ENCODE measurements at places on chromosomes 12 and 14.
A peak's percentile ranks its signal among the peaks of the same experiment; 100 is the strongest.

DNA sequence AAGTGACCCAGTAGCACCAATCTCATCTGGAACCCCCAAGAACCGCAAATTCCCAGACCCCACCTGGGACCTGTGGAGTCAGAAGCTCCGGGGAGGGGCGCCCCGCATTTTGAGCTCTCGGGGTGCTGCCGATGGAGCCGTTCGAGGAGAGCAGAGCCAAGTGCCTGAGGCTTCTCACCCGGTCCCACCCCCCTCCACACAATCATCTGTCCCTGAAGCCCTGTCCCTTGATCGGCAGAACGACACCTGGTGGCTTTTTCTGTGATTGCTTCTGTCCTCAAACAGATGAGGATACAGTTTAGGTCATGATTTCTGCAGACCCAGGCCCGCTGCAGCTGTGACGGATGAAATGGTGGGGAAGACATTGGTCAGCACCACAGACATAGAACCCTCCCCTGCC lies 74.7 kb downstream of the NOC4L start:
- peak; percentile 60 for DNase-seq

GRCh38 chr14:69672356-69672755 lies 61.0 kb downstream of the SUSD6 start:
- no peak for DNase-seq

DNA sequence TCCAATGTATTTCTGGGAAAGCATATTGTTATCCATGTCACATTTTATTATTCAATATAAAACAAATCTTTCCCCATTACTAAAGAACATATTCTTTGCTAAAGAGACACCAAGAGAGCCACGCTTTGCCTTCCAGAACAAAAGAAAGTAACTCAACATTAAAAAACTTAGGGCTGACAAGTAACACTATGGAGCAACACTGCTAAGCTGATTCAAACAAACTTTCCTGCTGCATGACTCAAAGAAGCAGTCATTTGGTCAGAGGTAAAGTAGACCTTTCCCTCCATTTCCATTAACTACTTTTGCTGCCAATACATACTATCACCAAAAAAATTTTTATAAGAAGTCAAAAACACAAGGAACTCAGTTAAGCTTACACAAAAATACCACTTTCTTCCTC lies 83.0 kb downstream of the DENND5B start:
- no peak for DNase-seq

DNA sequence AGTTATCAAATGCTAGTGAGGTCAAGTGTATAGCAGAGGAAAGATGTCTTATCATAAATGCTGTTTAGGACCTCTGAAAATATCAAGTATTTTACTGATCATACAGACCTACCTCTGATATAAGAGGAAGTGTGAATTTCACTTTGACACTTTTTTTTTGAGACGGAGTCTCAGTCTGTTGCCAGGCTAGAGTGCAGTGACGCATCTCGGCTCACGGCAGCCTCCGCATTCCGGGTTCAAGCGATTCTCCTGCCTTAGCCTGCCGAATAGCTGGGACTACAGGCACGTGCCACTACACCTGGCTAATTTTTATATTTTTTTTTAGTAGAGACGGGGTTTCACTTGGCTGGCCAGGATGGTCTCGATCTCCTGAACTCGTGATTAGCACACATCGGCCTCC lies 55.1 kb upstream of the PIK3C2G start:
- no peak for DNase-seq

DNA sequence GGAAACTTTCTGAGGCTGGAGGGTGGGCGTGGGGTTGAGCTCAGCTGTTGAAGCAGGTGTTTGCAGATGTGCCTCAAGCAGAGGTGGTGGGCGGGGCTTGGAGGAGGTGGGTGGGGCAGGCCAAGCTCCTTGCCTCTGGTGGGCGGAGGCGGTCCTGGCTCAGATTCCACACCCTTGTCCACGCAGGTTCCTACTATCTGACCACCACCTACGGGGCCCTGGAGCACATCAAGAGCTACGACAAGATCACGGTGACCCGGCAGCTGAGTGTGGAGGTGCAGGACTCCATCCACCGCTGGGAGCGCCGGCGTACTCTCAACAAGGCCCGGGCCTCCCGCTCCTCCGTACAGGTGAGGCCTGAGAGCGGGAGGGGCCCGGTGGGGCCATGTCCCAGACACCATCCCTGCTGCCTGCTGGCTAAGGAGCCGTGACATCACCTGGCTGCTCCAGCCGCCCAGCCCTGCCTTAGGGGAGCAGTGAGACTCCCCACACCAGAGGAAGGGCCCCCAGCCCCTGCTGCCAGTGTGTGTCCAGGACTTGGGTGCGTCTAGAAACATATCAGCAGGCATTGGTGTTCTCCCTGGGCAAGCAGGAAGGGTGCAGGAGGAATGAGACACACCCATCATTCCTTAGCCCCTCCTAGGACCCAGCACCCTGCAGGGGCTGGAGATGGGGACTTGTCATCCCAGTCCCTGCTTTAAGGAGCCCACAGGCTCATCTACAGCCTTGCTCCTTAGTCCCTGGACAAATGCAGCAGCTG lies 63.4 kb downstream of the LGMN start:
- no peak for DNase-seq

GRCh38 chr14:53621433-53621832 lies 335.2 kb downstream of the BMP4 start:
- no peak for DNase-seq

GRCh38 chr12:49854976-49855375 lies 12.1 kb upstream of the BCDIN3D start:
- DNase-seq, result no peak

DNA sequence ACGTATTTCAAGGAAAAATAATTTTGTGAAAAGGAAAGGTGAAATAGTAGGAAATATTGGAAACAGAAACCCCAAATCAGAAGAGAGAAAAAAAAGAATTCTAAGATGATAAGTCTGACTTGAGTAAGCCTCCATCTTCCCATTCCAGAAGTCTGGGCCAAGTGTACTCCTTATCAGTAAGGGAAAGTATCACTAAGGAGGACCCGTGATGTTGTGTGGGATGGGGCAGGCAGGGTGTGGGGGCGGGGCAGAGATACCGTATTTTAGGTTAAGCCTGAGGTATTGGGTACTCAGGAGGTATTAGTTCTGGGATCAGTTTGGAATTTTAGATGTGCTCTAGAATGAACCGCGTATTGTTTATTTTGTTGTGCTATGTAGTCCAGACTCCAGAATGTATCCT lies 33.8 kb upstream of the PSMA6 start:
- no peak for DNase-seq

GRCh38 chr14:35189422-35189821 lies 67.1 kb downstream of the PRORP start:
- DNase-seq, result no peak

GRCh38 chr14:77154421-77154820 lies 12.8 kb upstream of the ZDHHC22 start:
- no peak for DNase-seq

DNA sequence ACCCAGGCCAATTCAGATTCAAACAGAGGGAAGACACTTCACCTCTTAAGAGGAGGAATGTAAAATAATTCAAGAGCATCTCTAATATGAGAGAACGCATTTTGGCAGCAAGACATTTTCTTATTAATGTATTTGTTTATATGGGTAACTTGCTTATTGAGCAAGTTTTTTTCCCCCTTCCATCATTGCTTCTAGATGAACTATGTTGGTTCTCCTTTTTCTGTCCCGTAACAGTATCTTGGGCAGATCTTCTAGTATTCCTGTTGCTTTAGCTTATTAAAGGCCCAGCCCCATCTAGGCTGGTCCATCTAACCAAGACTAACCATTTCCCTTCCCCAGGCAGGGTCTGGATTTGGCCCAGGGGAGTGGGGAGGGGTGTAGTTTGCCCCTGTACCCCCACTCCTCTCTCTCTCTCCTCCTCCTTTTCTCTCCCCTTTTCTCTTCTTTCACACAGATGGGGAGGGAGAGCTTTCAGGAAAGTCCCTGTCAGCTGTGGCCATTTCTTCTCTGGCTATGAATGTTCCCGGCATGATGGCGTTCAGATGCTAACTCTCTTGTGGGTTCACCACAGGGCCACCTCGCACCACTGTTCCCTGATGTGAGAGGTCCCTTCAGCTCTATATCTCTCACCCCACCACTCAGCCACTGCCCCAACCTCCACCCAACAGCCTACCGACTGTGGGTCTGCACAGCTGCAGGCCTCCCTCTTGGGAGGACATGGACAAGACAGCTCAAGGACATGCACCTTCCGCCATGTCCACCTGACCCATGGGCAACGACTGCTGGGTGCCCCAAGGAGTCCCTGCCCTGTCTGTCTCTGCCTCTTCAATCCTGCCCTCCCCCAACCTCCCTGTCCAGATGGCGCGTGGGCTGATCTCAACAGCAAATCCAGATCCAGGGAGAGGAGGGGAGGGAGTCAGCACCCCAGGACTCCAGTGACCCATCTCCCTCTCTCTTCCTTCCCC lies 15.8 kb upstream of the RPS6KL1 start:
- DNase-seq, result no peak

- DNase-seq, result no peak
These were observed 122.7 kb upstream of the FAR2 start for GRCh38 chr12:29026419-29026818.

DNA sequence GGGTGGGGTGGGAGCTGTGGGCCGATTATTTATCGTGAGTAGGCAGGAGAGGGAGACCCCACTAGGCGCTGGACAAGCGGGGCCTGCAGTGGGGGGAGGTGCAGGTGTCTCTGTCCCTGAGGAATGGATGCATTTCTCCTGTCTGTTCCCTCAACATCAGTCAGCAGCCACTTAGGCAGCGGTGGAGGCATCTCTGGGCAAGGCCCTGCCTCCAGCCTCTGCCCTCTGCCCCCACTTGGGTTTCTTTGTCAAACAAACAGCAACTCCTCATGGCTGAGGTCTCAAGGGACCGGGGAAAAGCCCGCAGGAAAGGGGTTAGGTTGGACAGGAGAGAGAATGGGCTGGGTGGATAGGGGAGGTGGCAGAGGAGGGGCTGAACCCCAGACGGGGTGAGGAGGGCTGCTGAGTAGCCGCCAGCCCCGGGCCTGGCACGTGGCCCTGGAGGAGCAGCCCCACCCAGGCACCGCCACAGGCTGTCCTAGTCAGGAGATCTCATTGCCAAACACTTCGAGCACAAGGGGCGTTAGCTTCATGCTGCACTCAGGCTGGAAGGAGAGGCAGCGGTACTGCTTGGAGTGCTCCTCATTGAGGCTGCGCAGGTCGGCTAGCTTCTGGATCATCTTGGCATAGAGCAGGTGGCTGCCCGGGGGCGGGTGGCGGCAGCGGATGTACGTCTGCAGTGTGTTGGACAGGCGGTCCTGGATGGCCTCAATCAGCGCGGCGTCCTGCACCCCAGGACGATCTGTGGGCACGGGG lies 24.7 kb upstream of the HDAC7 start:
- DNase-seq, result no peak

GRCh38 chr14:80434574-80435321 lies 223.4 kb upstream of the DIO2 start:
- no peak for DNase-seq

DNA sequence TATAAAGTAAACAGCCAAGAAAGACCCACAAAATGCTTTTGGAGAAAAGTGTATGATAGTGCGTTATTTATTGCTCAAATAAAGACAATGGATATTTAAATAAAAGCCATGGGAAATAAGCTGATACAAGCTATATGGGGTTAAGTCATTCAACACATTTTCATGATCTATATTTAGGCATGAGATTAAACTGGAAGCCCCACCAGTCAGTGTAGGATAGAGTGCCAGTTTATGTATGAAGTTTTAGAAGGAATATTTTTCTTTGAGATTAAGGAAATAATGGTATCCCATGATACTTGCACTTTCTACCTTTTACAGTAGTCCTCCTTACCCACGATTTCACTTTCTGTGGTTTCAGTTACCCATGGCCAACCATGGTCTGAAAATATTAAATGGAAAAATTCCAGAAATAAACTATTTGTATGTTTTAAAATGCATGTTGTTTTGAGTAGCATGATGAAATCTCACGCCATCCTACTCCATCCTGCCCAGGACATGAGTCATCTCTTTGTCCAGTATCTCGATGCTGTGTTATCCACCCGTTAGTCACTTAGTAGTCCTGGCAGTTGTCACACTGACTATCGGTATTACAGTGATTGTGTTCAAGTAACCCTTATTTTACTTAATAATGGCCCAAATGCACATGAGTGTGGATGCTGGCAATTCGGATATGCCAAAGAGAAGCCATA lies 22.3 kb downstream of the SYT1 start:
- no peak for DNase-seq

GRCh38 chr14:50666772-50667683 lies 1.1 kb downstream of the SAV1 start:
- DNase-seq, result peak; percentile 21

Measured in CD4-positive, alpha-beta T cell treated with Interleukin-12 subunit alpha and Interleukin-12 subunit beta, for 1 hour (primary cell).